Stimulated activated CD4-positive, alpha-beta T cell treated with anti-CD3 and anti-CD28 coated beads, Interleukin-1b, Interleukin-23, amount 100 ng/mL, for 24 hours (primary cell): ENCODE measurements at places on chromosomes 6 and 20.

- DNase-seq, result no peak
Measured at GRCh38 chr6:99661870-99662269, 55.2 kb downstream of the PRDM13 start.

DNA sequence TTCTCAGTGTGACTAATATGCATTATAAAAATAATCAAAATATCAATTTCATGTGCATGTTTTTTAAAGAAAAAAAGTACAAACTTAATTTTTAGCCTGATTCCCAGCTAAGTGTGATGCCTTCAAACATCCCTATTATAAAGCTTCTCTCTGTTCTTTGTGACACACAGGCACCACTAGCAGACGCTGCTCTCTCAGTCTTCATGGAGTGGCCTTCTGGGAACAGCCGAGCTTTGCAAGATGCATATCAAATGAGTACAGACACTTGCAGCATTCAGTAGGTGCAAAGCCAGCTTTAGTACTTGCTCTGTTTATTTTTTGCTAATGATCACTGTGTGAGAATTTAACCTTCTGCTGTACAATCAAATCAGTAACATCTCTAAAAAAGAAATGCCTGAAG is 340.0 kb downstream of the ADGRB3 start:
- DNase-seq, result no peak

- DNase-seq, result no peak
Measured at GRCh38 chr6:41420186-41420585, 84.8 kb downstream of the NCR2 start.

- DNase-seq, result no peak
Measured at GRCh38 chr20:10007747-10008146, 27.0 kb upstream of the ANKEF1 start.

DNA sequence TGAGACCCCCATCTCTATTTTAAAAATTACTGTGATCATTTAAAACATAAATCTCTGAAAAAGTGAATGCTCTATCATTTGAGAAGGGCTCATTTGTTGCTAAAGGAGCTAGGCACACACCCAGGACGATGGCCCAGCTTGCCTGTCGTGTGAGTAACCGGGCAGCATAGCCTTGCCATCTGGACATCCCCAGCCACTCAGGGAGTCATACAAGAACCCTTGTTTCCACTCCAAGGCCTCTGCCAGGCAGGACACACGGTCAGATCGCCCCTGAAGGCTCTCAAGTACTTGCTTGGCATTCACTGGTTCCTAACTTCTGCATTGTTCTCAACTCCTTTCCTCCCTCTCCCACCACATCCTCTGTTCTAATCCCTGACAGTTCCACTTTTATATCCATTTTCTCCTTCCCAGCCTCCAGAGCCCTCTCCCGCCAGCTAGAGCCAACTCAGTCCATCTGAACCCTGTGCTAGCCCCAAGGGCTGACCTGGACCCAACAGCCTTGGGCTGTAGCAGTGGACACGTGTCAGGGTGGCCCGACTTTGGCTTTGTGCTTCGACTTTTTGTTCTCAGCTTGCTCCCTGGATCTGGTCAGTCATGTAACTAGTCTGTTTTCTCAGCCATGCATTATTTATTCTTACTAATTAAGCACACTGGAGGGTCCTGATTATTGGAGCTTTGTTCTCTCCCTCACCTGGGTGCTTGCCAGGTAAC is 15.7 kb upstream of the EZR start:
- DNase-seq, result no peak

- no peak for DNase-seq
Measured at GRCh38 chr6:31967926-31968320, 4.0 kb downstream of the DXO start.

GRCh38 chr6:111447051-111447450 is 36.0 kb downstream of the REV3L start:
- DNase-seq, result no peak

GRCh38 chr6:144909753-144910285 is 624.7 kb downstream of the UTRN start:
- no peak for DNase-seq

DNA sequence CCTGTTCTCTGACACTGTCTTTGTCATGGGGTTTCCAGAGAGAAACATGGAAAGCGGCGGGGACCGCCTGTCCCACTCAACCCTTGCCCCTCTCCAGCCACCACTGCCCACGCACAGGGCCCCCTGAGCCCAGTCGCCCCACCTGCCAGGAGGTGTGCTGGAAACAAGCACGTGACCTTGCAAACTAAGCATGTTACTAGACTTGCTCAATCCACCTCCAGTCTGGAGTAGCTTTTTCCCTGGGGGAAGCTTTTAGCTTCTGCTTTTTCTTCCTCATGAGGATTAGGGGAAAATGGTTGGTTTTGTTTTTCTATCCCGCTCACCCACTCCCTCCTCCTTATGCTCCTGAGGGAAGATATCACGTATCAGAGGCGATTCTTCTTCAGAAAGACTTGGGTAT is 105.7 kb downstream of the PLEKHG1 start:
- DNase-seq, result no peak

GRCh38 chr6:52502306-52503029 is 74.4 kb downstream of the TRAM2 start:
- DNase-seq, result no peak
